ENCODE measurements at places on chromosomes 11 and 22.
A peak's percentile ranks its signal among the peaks of the same experiment; 100 is the strongest.

- DNase-seq, result no peak
Measured at GRCh38 chr11:65919573-65920371, 546 bp downstream of the DRAP1 start.

GRCh38 chr11:112734207-112734606 lies 227.0 kb upstream of the NCAM1 start:
- peak; percentile 70 for DNase-seq

DNA sequence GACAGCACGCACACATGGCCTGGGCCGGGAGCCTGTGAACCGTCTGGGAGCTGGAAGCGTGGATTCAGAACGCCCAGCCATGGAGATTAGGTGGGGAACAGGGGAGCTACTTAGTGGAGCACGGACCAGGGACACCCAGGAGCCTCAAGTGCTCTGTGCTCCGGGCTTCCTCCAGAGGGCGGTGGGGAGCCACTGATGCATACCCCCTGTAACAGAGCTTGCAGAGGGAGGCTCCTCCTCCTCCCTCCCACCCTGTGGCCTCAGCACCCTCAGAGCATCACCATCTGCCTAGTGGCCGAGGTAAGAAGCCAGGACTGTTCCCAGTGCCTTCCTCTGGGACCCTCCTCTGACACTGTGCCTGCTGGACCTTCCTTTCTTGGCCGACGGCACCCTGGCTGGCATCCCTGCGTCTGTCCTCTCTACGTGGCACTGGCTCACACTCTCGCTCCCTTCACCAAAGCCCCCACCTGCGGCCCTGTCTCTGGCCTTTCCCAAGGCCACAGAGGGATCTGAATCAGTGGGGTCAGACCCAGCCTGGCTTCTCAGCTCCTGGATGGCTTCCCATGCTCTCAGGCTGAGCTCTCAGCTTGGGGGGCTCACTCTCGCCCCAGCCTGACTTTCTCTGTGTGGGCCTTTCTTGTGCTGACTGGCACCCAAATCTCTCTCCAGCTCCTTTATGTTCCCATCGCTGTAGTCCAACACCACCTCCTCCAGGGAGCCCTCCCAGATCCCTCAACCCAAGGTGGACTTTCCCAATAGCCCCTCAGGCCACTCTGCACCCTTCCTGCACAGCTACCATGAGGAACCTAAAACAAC lies 780.9 kb downstream of the BRD1 start:
- DNase-seq, result peak; percentile 50

DNA sequence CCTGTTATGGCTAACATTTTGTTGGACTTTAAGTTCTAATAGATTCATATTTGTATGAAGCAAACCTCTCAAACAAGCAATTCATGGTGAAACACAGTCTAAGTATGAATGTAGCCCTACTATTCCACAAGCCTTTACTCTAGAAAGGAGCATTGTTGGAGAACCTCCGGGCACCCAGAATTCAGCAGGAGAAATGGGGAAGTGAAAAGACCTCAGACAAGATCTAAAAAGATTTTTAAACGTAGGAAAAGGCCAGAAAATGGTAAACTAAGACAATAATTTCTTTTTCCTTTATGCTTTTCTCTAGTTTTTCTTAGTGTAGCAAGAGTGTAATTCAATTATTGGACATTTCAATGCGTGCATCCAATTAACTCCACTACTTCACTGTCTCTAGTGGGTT lies 426.4 kb downstream of the INSC start:
- no peak for DNase-seq

- no peak for DNase-seq
Measured at GRCh38 chr11:29996016-29996415, 20.8 kb downstream of the KCNA4 start.

DNA sequence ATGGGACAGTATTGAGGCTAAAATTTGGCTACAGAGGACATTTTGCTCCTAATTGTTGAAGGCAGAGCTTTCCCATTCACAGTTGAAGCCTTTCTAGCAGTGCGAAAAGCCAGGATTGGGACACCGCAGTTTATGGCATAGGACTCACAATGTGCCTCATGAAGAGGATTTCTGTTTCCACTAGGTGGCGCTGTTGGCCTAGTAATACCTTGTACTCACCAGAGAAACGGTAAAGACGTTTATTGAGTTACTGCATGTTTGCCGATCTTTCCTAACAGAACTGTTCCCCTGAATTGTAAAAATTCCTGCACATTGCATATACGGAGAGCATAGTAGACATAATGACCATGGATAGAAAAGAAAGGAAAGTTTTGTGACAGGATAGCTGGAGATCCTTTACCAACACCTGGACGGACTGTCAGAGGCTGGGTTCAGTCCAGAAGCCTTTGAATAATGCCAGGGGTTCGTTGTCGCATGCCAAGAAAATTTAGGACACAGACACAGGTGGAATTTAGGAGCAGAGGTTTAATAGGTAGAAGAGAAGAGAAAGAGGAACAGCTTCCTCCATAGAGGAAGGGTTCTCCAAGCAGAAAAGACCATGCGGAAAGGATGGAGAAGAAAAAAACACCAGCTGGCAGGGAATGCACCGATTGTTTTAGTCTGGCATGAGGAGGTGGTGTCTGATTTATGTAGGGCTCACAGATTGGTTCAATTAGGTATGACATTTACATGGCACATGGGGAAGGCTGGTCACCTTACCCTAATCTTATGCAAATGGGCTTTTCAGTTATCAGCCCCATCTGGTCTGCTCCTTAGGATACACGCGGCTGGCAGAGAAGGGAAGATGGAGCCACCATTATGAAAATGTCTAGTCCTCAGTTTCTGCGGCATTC lies 10.8 kb upstream of the OR51D1 start:
- peak; percentile 61 for DNase-seq

DNA sequence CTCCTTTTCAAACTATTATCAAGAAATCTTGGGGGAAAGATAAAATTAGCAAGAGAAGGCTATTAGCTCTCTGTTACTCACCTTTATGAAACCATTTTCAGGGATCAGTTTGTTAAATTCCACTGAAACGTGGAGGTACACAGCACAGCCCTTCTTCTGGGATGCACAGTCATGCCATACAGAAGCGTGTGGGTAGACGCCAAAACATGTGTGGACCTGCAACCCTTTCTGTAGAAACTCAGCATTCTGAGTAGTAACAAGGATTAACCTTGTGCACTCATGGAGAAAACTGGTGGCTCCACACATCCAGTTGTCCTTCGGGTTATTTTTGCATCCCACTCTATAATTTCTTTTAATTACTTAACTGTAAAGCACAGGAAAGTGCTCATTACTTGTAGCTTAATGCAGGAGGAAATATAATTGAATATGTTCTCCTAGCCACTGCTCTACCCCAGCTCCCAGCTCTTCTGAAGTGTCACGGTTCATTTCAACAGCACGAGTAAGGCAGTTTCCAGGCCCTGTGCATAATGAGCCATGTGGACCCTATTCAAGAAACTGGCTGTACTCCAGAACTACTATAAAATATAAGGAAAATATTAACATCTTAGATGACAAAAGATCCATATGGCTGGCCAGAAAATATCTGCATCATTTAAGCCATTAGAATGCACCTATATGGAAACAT lies 26.1 kb downstream of the BDNF start:
- no peak for DNase-seq

DNA sequence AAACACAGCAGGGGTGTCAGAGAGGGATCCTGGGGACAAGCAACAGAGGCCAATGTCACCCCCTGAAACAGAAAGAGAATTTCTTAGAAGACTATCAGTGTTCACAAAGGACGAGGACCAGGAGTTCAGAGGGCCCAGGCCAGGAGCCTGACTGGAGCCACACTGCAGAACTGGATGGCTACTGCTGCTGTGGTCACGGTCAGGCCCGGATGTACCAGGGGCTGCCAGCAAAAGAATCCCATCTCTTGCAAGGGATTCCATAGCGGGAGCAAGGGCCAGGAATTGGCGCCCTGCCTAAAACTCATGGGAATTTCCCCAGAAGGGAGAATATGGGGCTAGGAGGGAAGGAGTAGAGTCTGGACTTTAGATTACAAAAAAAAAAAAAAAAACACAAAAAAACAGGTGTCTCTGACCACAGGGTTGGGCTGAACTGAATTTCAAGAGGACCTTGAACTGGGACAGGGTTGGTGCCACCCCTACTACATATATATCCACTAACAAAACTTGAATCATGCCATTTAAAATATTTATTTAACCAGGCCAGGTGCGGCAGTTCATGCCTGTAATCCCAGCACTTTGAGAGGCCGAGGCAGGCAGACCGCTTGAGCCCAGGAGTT lies 15.7 kb upstream of the KCTD14 start:
- DNase-seq, result peak; percentile 44

DNA sequence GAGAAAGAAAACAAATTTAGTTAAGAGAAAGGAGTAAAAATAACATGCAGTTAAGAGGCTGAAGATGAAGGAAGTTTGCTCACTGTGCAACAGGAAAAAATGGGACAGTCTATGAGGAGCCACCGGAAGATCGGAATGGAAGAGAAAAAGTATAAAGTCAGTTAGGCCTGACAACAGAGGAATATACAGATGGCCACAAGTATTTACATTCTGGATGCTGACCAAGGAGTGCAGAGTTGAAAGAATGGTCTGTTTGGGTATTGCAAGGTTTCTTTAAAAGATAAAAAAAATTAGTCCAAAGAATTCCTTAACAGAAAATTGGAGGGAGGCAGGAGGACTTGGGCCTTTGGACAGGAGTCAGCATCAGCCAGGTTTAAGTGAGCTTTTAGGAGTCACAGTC lies 37.5 kb downstream of the RBFOX2 start:
- DNase-seq, result peak; percentile 67

DNA sequence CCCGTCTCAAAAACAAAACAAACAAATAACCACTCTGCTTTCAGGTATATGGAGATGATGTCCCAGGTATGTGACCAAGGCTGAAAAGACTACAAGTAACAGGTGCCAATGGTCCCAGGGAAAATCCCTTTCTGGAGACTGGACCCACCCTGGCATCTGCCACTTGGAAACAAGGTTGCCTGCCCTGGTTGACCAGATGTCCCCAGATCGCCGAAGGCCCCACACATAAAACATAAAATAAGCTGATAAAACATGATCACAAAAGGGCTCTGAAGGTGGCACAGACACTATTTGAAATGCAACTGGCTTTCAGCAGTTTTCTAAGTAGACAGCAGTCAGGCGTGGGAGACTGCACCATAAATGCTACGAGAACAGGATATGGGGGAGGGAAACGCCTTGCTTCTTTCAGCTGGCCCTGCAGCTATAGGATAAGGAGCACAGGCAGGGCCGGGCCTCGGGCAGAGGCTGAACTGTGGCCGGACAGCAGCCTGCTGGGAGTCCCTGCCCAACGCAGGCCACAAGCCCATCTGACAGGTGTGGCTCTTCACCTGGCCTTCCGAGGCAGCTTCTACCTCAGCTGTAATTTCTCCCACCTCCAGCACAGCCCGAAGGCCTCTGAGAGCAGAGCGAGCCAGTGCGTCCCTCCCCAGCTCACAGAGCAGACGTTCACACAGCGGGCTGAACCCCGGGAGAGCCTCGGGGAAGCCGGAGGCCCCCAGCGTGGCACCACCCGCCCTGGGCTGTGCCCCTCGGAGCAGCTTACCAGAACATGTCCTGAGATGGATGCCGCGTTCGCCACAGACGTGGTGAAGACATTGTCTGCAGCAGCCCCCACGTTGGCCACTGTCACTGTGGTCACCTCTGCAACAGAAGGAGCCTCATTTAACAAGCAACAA lies 4.0 kb downstream of the DEAF1 start:
- no peak for DNase-seq

- no peak for DNase-seq
Measured at GRCh38 chr11:110356762-110357671, 60.6 kb upstream of the RDX start.

DNA sequence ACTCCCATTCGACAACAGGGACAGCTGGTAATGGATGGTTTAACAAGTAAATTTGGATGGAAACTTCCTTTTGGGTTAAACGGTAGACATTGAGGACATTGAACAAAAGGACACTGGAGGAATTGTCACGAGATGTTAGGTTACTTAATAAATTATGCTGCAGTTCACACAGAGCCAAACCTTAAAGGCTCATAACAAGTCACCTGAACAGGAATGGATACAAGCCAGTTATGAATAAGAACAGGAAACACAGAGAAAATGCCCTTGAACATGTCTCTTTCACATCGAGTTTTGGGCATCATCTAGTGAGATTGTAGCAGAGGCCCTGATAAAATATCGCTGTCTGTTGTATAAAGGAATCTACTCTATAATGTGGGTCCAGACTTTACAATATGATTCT lies 65.6 kb downstream of the CD44 start:
- no peak for DNase-seq

GRCh38 chr11:57545883-57546282 lies 8.5 kb downstream of the SMTNL1 start:
- no peak for DNase-seq

- DNase-seq, result peak; percentile 48
Measured at GRCh38 chr11:66330931-66331330, 5.3 kb downstream of the RIN1 start.

GRCh38 chr11:77704029-77704428 lies 66.4 kb upstream of the CLNS1A start:
- DNase-seq, result no peak

DNA sequence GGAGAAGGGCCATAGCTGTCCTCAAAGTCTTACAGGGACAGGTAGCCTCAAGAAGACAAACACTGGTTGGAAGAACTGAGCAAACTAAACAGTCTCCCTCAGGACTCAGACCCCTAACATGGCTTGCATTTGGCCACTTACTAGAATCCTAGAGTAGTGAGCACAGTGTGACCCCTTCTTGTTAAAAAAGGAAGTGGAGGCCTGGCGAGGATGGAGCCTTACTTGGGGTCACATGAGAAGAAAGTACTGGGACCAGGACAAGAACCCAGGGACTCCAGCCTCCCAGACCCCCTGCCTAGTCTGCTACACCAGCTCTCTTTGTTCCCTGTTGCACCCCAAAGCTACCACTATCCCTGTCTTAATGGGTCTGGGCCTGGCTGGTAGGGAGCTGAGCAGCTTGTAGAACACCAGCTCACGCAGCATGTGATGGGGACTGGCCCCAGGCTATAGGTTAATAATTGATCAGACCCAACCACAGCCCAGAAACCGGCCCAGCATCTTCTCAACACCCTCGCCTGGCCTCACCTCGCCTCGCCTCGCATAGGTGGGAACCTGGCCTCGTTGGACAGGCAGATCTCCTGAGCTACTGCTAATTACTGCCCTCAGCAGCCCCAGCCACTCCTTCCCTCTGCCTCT lies 17.6 kb downstream of the DGAT2 start:
- no peak for DNase-seq

- no peak for DNase-seq
Measured at GRCh38 chr11:1504138-1504537, 17.6 kb upstream of the MOB2 start.

GRCh38 chr11:133560472-133560855 lies 28.2 kb upstream of the OPCML start:
- DNase-seq, result no peak
